Activated T-helper 1 cell treated with anti-CD3 and anti-CD28 coated beads, Interleukin-2, amount 50 U/mL, for 16 hours (primary cell): ENCODE measurements at places on chromosomes 2 and 18.

DNA sequence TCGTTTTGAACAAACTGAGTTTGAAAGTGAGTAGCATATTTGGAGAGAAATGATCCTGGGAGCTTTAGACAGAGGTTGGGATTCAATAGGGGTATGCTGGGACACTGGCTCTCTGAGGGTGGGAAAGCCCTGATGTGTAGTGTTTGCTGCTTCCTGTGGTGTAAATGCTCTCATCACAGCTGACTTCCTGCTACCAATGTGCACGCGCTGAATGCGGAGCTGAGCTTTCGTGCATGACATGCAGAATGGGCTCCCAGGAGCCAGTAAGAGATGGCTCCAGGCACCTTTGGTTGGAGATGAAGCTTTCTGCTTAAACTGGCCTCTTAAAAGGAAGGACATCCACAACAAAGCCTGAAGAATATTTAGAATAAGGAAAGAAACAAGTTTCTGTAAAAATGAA is 224.1 kb upstream of the CCDC150 start:
- DNase-seq = no peak

DNA sequence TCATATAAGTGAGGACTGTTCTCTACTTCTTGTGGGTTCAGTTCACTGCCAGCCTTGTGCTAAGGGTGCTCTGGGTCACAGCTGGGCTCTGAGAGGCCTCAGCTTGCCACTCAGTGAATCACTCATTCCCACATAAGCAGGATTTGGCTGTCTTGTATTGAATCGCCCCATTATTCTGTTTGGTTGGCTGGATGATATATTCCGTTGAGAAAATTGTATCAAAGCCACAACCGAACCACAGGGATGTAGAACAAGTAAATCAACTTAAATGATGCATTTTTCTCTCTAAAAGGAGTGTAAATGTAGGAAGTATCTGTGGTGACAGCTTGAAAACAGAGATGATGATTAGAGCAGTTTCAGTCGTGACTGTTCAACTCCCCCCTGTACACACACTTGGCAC is 39.6 kb downstream of the TTC39C start:
- no peak for DNase-seq

- no peak for DNase-seq
Measured at GRCh38 chr18:1784113-1784512, 787.2 kb downstream of the METTL4 start.

DNA sequence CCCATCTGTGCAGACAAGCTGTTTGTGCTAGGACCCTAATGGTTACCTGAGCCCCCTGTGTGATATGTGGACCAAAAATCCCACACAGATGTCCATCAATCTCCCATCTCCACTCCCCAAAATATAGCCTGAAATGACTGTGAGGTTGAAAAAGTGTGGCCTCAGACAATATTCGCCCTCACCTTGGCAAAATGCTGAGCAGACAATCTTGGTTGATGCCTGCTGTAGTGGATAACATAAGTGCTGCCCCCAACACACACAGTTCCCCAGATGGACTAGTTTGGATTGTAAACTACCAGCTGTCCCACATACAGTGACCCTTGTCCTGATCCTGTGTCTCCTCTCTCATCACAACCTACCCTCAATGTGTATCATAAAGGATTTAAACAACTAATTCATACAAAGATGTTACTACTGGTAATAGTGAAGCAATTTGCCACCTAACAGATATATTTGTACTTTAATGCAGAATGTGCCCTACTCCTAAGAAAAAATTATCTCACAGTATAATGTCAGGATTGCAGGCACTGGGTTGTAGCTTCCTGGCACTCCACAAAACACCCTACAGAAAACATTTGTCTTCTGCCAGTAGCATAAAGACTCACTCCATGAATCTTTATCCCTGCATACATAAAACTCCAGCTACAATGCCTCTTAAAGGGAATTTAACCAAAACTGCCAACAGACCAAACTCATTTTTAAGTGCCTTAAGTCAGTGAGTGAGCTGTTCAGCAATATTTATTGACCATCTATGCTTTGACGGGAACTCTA is 161.6 kb downstream of the FBXO15 start:
- DNase-seq = no peak

DNA sequence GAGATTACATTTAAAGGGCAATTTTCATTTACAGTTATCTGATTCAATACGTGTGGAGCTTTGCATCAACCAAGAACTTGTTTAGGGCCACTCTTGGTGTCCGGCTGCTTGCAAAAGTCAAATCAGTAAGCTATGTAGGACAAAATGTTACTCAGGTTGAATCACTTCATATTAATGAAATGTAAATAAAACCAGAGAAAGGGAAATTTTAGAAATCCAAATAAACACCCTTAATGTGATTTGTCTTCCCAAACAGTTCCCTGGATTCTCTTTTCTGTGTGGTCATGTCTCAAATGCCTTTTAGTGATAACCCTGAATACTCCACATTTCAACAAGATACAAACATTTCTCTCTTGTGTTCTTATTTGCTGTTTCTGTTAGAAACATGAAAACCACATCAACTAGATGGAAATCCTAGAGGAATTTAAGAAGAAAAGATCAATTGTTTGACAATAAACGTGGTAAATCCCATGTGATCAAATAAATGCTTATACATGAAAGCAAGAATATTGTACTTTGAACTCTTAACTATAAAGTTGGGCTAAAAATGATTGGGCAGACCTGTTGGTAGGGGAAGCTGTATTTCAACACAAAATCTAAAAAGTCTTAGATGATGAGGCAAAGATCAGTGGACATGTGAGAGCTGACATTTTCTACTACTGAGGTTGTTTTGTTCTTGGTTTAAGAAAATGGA is 101.3 kb downstream of the CDC42EP3 start:
- no peak for DNase-seq

DNA sequence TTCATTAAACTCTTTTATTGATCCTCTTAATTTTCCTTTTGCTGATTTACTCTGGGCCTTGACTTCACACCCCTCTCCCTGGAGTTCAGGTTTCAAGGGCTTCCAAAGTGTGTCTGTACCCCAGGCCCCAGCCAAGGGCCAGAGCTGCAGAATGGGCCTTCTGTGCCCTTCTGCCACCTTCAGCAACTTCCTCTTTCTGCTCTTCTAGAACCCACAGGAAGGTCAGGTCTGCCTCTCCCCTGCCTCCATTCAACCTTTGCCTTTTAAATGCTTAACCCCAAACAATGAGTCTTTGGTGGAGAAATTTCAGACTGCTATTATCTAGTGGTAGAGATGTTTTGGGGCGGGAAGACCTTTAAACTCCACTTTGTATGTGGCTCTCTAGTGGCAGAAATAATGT is 63.1 kb downstream of the TSN start:
- no peak for DNase-seq
